Activated T-helper 1 cell treated with anti-CD3 and anti-CD28 coated beads, Interleukin-2, amount 50 U/mL, for 16 hours (primary cell): ENCODE measurements at places on chromosomes 2 and 18.

GRCh38 chr2:123093199-123093598 lies 931.9 kb upstream of the CNTNAP5 start:
- no peak for DNase-seq

GRCh38 chr2:58514252-58514651 lies 273.1 kb upstream of the FANCL start:
- no peak for DNase-seq

GRCh38 chr2:225930687-225931086 lies 531.2 kb downstream of the NYAP2 start:
- DNase-seq = no peak

DNA sequence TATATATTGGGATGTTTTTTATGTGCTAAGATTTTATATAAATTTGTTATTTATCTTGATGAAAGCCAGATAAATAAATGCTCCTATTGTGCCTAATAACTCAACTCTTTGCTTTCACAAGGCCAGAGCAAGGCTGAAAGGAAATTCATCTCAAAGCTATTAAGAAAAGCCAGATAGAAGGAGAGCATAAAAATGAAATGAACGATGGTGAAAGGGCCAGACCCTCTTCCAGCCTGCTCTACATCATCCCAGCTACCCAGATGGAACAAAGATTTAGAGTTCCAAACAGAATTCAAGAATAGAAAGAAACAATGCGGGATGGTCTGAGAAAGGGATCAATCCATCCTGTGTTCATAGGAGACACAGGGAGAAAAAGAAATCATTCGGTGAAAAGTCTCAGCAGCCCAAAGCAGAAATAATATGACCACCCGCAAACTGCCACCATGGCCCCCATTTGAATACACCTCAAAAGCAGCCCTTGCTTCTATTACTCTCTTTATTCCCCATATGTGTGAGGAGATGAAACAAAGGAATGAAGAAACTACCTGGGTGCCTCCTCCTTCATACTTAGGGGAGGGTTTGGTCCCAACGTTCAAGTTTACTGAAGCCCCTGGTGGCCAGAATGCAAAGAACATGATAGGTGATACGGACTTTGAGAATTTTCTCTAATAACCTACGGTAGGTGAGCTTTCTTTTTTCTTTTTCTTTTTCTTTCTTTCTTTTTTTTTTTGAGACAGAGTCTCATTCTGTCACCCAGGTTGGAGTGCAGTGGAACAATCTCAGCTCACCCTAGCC lies 110.1 kb upstream of the FBXO11 start:
- DNase-seq = no peak

DNA sequence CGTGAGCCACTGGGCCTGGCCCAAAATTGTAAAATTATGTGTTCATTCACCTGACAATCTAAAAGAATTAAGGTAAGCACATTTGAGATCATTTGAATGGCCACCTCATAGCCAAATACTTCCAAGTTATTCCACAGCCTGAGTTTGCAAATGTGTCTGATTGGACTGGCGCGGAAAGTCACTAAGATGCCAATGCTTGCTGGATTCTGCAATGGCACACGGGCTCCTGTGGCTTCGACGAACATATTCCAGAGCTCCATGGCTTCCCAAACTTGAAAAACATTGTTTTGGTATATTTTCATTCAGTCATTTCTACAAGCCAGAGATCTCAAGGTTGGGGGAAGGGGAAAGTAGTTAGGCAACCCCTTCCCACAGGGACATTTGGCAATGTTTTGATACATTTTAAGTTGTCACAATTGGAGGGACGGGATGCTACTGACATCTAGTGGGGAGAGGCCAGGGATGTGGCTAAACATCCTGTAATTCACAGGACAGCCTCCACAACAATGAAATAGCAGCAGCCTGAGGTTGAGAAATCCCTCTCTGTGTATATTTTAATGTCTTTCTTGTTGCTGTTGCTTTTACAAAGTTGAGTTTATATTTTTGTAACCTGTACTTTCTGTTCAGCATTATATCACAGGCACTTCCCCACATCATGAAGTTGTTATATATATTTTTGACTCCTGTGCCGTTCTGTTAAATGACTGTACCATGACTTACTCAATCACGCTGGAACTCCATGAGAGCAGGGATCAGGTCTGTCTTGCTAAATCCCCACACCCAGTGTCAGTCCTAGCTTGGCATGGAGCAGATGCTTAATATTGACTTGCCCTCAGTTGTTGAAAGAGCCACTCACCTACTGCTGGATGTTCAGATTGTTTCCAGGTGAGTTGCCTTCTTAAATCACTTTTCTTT lies 56.9 kb downstream of the COL4A4 start:
- DNase-seq = no peak

GRCh38 chr2:207870814-207871213 lies 101.1 kb upstream of the FZD5 start:
- DNase-seq = no peak

DNA sequence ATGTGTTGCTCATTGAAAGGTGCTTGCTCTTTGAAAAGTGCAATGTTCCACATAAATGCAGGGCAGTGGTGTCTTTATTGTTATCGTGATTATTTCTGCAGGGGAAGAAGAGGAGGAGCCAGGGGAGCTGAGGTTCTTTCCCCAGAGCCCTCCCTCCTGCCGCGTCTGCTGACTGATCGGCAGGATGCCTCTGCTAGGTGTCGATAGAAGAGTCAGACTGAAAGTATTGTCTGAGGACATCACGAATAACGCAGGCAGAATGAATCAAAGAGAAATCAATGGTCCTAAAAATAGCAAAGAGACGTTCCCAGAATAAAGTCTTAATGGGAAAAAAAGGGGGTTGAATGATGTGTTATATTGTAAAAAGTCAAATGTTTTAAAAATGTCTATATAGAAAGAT lies 47.4 kb upstream of the SIX3 start:
- no peak for DNase-seq

- DNase-seq = no peak
Observed at GRCh38 chr2:1788478-1788959, 44.2 kb upstream of the PXDN start.

DNA sequence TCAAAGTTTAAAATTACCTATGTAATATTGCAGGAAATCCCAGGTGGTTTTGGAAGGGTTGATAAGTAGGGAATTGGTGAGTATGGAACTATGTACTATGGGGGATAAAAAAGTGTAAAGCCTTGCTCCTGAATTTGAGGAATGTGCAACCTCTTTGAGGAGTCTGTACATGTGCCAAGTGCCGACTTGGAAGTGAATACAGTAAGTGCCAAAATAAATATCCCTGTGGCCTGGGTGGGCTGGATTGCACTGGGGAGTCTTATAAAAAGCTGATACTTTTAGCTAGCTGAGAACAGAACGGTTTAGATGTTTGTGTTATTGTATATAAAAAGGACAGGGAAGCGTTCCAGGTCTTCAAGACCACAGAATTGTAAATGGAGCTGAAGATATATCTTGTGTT lies 317.1 kb upstream of the LRRTM1 start:
- DNase-seq = no peak

- no peak for DNase-seq
Observed at GRCh38 chr2:176107731-176108181, 676 bp downstream of the HOXD11 start.

DNA sequence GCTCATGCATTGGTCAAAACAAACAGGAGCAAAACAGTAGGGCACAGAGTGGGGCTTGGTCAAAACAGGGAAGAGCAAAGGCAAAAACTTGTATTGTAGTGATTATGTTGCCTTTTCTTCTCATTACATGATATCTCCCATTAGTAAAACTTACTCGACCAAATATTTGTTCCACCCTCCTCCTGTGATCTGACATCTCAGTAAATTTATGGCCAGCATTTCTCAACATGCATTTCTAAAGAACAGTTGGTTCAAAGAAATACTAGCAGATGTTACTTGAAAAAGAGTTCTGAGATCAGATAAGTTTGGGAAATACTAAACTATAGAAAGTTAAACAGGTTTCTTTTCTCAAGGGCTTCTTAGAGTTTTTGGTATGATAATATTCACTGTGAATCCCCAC lies 423.1 kb downstream of the FIGN start:
- no peak for DNase-seq

DNA sequence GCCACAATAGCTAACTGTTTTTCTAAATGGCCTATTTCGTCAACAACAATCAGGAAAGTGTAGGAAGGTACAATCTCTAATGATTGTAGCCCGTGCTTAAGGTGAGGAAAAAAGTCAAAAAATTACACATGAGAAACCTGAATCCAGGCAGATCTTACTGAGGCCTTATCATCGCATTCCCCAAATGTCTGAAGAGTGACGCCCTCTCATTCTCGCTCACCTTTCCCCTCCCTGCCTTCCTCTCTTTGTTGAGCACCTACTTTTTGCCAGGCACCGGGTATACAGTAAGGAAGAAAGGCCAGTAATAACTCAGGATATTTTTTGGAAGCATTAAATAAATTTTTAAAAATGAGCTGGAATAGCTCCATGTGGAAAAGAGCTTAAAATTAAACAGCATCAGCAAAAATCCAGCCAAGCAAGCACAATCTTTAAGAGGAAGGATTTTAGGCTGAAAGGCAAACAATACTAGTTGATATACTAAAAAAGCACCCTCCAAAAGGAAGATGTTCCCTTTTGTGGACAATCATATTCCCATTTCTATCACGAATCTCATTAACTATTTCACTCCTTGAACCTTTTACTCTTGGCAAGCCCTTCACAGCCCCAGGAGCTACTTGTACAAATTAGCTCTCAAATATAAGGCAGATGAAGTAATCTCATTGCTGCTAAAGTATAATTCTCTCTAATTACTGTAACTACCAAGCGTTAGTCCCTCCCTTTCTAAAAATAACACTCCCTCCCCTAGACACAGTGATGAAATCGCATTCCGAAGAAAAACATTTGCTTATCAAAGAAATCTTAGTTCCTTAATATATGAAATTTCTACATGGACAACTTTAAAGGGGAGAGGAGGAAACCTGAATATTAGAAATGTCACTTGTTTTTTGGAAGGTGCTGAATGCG lies 40.0 kb downstream of the STAT1 start:
- no peak for DNase-seq

GRCh38 chr2:236706803-236707202 lies 137.2 kb downstream of the ACKR3 start:
- no peak for DNase-seq

GRCh38 chr2:9738535-9739496 lies 104.5 kb upstream of the TAF1B start:
- no peak for DNase-seq

GRCh38 chr2:71948781-71949536 lies 198.7 kb downstream of the CYP26B1 start:
- DNase-seq = no peak

GRCh38 chr2:36300697-36301096 lies 54.9 kb upstream of the CRIM1 start:
- no peak for DNase-seq

GRCh38 chr2:212692466-212692865 lies 153.9 kb upstream of the ERBB4 start:
- DNase-seq = no peak

DNA sequence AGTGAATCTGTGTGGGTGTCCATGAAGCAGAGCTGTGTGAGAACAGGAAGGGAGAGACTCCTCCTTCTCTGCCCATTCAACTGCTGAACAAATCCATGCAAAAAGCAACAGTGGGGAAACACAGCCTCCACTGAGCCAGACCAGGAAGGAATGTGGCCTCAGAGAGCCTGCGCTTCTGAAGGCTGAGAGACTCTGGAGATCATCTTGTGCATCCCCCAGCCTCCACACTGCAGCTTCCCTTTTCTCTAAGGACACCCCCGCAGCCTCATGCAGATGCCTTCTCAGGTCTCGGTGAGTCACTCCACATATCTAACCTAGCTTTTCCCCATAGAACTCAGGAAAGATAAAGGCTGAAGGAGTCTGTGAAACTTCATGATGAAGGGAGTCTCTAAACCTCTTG lies 402.9 kb downstream of the TNS1 start:
- DNase-seq = no peak

GRCh38 chr18:46892842-46893241 lies 24.5 kb downstream of the PIAS2 start:
- no peak for DNase-seq

- no peak for DNase-seq
Observed at GRCh38 chr2:240319221-240319854, 116.1 kb upstream of the GPC1 start.

GRCh38 chr18:41585512-41585911 lies 369.5 kb upstream of the PIK3C3 start:
- no peak for DNase-seq

GRCh38 chr2:43612944-43613343 lies 17.1 kb upstream of the THADA start:
- DNase-seq = no peak

DNA sequence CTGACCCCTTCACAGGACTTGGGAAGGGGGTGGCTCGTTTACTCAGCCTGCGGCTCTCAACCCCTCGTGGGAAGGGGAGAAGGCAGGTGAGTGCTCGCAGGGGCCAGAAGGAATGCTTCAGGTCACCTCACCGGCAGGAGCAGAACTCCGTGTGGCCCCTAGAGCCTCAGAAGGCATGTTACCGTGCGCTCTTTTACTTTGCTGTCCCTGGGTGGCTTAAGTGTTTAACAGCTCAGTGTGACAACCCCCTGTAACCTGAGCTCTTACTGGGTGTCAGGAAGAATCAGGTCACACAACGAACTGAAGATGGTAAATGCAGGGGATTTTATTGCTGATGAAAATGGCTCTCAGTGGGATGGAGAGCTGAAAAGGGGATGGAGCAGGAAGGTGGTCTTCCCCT lies 1235.4 kb downstream of the LRP1B start:
- DNase-seq = no peak

DNA sequence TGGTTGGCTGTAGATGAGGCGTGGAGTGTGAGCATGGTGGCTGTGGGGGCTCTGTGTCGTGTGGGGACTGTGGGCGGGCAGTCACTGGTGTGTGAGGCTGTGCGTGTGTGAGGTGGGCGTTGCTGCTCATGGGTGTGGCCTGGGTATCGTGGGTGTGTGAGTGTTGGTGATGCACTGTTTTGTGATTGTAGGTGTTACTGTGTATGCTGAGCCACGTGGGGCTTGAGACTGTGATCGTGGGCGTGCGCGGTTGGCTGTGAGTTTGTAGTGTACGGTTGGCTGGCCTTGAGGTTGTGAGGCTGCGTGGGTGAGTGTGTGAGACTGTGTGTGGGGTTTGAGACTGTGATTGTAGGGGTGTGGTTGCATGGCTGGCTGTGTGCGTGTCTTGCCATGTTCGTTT lies 8.5 kb downstream of the INHBB start:
- no peak for DNase-seq

DNA sequence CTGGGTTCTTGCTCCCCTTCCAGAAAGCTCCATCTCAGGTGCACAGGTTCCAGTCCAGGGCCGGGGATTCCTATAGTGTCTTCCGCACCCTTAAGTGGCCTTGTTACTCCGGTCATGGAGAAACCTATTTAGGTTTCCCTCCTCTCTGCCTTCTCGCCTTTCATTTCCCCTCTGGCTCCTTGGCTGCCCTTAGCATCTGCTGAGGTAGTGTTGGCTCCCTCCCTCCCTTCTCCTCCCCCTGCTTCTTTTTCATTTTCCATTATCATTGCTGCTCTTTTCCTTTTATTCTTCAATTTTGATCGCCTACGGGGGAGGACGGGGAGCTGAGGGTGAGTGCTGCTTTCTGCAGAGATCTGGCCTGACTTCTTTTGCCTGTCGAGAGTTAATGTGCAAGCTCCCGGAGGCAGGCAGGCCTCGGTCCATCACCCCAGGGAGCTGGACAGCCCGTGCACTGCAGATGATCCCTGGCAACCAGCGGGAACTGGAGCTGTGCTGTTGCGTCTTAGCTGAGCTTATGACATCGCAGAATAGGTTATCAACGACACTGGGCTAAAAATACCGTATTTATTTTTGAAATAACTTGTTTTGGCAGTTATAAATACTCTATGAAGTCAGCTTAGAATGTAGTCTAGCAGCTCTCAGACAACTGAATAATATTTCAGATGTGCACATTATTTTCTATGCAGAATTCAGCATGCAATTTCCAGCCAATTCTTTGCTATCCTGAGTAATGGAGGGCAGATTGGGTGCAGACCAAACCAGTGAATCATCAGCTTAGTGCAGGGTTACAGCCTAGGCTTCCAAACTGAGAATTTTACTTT lies 141.9 kb downstream of the SLC4A3 start:
- no peak for DNase-seq
